ENCODE measurements at places on chromosomes 3 and 15.
A peak's percentile ranks its signal among the peaks of the same experiment; 100 is the strongest.

DNA sequence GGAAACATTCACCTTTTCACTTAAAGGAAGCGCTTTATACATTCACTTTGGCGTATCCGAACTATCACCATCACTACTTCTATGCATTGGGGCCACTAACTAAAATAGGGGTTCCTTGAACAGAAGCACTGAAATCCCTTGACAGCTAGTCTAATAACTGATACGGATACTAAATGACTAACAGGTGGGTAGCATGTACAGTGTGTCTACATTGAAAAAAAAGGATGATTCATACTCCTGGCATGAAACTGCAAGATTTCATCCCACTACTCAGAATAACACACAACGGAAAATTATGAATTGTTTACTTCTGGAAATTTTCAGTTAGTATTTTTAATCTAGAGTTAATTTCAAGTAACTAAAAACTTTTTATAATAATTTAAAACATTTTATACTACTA is 96.7 kb downstream of the SMARCC1 start:
- DNase-seq: no peak

DNA sequence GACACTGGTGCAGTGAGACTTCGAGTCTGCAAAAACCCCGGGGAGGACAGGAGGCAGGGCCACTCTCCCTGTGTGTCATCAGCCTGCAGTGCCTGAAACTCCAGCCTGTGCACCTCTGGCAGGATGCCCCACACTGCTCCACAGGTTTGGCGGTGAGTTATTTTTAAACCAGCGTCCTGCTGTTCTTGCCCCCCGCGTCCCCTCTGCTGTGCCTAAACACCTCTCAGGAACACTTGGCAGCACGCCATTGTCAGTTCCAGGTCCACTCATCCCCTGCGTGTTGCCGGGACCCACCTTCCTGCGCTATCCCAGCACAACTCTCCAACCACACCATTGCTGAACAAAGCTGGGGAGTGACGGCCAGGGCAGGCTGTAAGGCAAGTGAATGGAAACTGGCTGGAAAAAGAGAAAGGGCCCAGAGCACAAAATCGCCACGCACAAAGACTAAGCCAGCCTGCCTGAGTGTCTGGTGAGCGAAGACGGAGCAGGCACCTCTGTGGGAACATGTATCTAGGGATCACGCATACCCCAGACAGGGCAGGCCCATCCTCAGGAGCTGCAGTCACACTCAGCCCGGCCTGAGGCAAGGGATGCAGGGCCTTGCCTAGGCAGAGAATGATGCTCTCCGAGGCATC is 3.1 kb upstream of the PLA2G4F start:
- DNase-seq: no peak

GRCh38 chr15:26711445-26711844 is 61.4 kb downstream of the GABRB3 start:
- DNase-seq: no peak

DNA sequence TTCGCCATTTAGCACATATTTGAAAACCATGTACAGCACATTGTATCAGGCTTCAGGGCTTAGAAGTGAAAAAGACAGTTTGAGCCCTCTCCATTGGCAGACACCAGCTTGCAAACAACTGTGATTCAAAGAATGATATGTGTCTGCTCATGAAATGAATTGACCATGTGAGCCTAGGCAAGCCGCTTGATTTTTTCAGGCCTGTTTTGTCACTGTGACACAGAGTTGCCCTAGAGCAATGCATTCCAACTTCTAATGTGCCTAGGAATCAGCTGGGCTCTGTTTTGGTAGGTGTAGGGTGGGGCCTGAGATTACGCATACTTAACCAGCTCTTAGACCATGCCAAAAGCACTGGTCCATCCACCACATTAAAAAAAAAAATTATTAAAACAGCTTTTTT is 53.0 kb downstream of the ATP2C1 start:
- no peak for DNase-seq

- DNase-seq: peak; percentile 25
Measured at GRCh38 chr3:69324362-69325025, 61.4 kb downstream of the FRMD4B start.

- DNase-seq: peak; percentile 76
Measured at GRCh38 chr15:56215769-56216168, 27.9 kb downstream of the RFX7 start.

DNA sequence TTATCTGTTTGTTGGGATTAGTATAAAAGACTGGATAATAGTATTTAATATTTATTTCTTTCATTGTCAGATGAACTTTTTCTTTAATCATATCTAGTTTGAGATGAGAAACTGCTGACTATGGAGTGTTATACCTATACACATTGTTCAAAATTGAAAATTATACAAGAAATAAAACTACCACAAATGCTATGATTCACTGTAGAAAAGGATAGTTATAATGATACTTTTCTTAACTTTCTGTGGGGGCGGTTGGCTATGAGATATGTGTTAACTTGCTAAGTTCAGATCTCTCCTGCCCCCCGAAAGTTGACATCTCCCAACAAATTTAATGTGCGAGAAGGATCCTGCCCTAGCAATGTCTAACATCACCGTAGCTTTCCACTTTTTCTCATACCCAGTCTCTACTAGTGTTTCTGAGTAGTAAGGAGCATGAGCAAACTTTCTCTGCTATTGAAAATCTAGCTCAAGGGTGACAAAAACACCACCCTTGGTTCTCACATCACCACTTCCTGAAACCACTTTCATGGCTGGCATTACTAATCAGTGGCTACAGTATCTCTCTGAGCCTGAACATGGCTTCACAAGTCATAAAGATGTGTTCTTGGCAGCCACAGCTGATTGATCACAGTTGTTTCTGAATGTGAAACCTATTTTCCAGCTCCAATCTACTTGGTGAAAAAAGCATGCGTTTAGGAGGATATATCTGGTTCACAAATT is 15.8 kb upstream of the SAMMSON start:
- no peak for DNase-seq

GRCh38 chr3:124529826-124530571 is 200.3 kb upstream of the UMPS start:
- peak; percentile 24 for DNase-seq

DNA sequence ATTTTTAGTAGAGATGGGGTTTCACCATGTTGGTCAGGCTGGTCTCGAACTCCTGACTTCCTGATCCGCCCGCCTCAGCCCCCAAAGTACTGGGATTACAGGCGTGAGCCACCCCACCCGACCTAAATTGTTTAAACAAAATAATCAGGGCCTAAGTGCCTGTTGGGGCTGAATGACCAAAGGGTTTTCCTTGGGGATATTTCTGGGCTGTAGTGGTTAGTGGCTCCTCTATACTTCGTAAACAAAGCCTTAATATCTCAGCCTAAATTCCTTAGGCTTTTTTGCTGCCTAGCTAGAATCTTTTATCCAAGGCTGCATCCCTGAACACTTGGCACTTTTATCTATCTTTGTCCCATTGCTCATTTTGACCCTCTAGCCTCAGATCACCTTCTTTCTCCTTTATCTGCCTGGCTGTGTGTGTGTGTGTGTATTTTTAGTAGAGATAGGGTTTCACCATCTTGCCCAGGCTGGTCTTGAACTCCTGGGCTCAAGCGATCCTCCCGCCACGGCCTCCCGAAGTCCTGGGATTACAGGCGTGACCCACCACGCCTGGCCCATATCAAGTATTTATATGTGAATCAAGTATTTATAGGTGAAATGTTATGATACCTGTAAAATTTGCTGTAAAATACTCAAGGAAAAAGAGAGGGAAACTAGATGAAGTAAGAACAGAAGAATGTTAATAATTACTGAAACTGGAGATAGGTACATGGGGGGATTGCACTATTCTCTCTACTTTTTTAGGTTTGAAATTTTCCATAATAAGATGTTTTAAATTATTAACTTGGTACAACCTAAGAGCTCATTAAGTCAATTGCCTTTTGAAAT is 1.8 kb downstream of the NUSAP1 start:
- DNase-seq: no peak

- DNase-seq: no peak
Measured at GRCh38 chr3:182384221-182384620, 409.1 kb upstream of the ATP11B start.

DNA sequence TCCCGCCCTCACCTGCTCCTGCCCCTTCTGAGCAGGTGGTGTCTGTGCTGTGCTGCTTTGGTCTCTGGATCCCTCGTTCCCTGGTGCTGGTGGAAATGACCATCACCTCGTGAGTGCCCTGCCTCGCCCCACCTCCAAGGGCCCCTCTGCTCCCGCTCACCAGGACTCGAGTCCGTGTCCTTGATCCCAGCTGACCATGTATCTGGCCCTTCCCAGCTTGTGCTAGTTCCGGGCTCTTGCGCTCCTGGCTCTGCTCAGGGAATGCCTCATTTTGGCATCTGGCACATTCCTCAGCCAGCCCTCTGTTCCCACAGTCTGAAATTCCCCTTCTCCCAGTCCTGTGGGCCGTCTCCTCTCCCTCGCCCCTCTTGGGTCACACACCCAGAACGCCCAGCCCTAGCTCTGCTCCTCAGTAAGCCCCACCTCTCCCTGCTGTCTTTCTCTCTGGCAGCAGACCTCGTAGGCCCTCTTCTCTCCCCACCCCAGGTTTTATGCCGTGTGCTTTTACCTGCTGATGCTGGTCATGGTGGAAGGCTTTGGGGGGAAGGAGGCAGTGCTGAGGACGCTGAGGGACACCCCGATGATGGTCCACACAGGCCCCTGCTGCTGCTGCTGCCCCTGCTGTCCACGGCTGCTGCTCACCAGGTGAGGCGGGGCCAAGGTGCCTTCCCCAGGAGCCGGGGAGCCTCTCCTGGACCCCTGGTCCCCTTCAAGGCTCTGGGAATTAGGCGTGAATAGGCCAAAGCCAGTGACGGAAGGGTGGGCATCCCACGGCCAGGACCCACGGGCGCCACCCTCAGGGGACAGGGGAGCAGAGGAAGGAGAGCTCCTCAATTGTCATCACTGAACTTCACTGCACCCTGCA is 11.5 kb downstream of the SLC51A start:
- peak; percentile 66 for DNase-seq
